ENCODE measurements at places on chromosomes 3 and 15.

GRCh38 chr3:149224736-149225594, 3.3 kb upstream of the CP start:
- peak; percentile 8 for DNase-seq

DNA sequence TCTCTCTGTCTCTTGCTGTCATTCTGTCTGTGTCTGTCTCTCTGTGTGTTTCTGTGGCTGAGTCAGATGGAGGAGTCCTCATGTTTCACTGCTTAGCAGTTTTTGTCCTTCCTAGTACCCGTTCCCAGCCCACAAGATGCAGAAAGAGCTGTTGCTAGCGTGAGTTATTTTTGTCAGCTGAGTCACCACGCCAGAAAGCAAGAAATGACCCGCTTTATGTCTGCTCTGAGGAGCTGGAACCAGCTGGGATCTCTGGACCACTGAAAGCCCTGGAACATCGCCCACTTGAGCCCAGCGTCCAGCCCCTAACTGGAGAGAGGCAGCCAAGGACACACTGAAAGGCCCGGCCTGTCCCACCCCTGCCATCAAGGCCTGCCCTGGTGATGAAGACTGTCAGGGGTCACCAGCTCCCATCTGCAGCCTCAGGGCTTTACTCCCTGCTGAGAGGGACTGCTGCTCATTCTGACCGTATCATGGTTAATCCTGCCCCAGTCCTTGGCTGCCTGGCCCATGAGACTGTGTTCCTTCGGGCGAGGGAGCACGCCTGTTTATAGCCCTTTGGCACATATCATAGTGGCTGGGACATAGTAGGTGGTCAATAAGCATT, 101.7 kb upstream of the TPM1 start:
- DNase-seq, result peak; percentile 9

- no peak for DNase-seq
Measured at GRCh38 chr3:159280386-159281191, 478.7 kb downstream of the MFSD1 start.

- DNase-seq, result no peak
Measured at GRCh38 chr3:65144791-65145351, 457.1 kb upstream of the ADAMTS9 start.

- no peak for DNase-seq
Measured at GRCh38 chr3:89971329-89971728, 863.9 kb downstream of the EPHA3 start.

GRCh38 chr3:126343649-126344035, 13.6 kb downstream of the KLF15 start:
- DNase-seq, result no peak

GRCh38 chr3:12829886-12830784, 11.2 kb downstream of the RPL32 start:
- DNase-seq, result no peak

DNA sequence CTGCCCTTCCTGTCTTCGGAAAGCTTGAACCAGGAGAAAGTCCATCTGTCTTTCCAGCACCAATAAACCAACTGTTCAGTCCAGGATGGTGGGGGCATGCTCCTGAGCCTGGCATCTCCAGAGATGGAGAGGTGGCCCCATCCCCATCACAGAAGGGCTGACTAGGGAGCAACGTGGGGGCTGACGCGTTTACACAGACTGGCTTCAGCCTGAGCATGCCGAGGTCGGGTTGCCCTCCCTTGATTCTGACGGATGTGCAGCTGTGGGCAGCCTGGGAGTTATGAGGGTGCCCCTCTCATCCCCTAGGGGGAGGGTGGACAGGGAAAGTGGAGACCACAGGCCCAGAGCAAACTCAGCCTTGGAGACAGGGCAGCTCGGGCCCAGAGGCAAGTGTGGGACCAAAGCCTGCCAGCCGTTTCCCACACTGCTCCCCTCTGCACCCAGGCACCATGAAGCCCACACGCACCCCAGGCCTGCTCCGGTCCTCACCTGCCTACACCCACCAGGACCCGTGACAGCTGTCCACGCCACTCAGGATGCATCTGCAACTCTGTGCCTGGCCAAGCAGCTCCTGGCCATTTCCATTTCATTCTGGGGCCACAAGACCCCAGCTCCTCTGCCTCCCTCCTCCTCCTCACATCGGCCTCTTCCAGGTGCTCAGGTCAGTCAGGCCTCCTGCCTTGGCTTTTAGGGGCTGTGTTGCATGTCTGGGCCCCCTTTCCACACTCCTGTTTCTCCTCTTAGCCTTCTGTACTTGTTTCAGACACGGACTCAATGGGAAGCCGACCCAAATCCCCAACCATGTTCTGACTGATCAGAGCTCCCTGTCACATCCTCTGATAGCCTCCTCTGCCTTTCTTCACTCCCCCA, 48.2 kb upstream of the SLC41A3 start:
- no peak for DNase-seq

DNA sequence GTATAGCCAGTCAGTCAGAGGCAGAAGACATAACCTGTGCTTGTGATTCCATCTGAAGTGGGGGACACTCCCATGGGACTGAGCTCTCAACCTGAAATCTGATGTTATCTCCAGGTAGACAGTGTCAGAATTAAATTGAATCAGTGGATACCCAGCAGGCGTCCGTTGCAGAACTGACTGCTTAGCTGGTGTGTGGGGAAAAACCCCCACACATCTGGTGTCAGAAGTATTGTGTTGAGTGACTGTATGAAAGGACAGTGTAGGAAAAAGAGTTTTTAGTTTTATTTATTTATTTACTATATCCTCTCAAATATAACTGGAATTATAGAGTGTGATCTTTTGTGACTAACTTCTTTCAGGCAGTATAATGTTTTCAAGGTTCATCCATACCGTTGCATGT, 10.4 kb downstream of the KPNA4 start:
- DNase-seq, result no peak

- DNase-seq, result no peak
Measured at GRCh38 chr15:76078285-76078877, 18.6 kb downstream of the TMEM266 start.

DNA sequence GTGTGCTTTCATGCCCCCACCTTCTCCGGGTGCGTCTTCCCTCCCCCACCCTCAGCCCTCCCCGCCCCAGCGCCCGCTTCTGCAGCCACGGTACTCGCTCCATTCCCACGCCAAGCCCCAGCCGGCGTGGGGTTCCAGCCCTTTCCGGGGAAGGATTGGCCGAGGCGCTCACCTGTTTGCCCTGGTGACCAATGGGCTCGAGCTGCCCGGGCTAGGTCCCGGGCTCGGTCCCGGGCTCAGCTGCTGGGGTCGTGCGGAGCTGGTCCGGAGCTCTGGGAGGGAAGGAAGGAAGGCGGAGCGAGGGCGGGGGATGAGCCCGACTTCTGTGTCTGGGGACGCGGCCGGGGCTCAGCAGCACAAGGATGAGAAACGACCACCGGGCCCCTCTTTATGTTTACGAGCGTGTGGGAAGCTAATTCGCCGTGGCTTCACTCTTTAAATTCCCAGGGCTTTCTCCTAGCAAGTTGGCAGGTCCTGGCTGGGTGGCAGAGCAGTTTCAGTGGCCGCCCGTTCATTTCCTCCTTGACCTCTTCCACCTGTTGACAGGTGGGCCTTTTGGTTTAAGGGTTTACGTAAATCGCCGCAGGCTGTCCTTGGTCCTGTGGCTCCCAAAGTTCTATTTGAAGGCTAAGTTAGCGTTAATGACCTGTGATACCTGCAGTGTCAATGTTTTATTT, at the start of gene IGSF10:
IGSF10 (minus strand) TSS at position 288 of the 677 bp plus-strand sequence. CDS start 2,352 bp downstream, outside the sequence.
- DNase-seq, result no peak

DNA sequence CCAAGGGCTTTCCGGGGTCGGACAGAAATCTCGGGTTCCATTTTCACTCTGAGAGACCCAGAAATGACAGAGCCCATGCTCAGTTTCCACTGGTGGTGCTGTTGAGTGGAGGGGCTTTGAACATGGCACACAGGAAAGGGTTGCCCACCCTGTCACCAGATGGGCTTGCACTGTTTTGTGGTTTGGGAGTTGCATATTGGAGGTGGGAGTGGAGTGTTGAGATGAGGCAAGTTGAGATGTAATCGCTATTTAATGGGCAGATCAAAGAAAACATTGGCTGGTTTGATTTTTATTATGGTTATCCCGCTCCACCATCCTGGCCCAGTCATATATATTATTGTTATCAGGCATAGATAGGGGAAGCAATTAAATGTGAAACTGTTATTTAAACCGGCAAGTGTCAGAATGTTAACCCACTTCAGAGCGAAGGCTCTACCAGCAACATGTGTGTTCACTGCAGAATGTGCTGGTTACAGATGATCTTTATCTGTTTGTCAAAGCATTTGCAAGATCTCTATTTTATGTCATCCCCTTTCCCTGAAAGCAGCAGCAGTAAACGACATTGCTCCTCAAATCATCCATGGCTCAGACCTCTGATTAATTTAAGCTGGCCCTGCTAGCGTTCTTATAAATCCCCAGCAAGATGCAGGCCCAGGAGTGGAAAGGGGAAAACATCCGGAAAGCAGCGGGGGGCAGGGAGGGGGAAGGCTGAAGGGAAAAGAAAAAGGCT, 58.3 kb upstream of the TSEN2 start:
- DNase-seq, result no peak

DNA sequence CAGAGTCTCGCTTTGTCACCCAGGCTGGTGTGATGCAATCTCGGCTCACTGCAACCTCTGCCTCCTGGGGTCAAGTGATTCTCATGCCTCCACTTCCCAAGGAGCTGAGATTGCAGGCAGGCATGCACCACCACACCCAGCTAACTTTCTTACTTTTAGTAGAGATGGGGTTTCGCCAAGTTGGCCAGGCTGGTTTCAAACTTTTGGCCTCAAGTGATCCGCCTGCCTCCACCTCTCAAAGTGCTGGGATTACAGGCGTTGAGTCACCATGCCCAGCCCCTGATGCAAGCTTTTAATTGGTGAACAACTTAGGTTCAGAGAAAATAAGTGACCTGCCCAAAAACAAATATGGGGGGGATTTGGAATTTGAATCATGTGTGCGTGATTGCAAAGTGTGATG, 246.2 kb downstream of the LRTM1 start:
- DNase-seq, result no peak

GRCh38 chr15:41367418-41367817, 34.7 kb downstream of the NUSAP1 start:
- DNase-seq, result no peak

GRCh38 chr3:157073810-157074209, 86.1 kb downstream of the CCNL1 start:
- DNase-seq, result no peak

GRCh38 chr3:150472421-150472820, 64.3 kb downstream of the TSC22D2 start:
- DNase-seq, result no peak

DNA sequence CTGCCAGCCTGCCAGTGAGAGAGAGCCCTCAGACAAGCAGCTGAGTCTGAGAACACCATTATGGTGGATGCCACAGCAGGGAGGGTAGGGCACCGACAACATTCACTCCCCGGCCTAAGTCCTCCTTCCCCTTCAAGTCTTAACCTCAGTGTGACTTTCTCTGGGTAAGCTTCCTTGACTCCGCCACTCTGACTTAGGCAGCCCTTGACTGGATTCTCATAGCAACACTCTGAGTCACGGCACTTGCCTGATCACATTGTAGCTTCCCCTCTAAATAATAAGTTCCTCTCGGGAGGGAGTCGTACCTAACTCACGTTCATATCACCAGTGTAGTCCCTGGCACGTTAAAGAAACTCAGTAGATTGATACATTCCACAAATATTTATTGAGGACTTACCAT, 180.5 kb downstream of the FOXB1 start:
- no peak for DNase-seq

- DNase-seq, result no peak
Measured at GRCh38 chr3:4398120-4398940, 68.7 kb downstream of the SUMF1 start.

GRCh38 chr3:33071946-33072345, 25.0 kb downstream of the GLB1 start:
- no peak for DNase-seq

- DNase-seq, result peak; percentile 51
Measured at GRCh38 chr15:100338971-100339444, 2.8 kb downstream of the ADAMTS17 start.

GRCh38 chr15:92451225-92451825, 57.6 kb downstream of the ST8SIA2 start:
- no peak for DNase-seq

DNA sequence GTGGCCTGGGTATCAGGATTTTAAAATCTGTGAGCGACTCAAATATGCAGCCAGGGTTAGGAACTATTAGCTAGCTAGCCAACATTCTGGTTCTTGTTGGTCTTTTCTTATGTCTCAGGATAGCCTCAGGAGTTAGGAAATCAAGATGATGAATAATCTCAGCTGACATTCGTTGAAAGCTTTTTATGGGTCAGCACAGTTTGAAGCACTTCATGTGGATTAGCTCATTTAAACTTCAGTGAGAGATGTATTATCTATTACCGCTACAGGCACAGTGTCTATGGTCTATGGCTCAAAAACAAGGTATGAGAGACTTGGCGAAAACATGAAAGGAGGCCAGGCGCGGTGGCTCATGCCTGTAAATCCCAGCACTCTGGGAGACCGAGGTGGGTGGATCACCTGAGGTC, 187.5 kb upstream of the THRB start:
- no peak for DNase-seq

DNA sequence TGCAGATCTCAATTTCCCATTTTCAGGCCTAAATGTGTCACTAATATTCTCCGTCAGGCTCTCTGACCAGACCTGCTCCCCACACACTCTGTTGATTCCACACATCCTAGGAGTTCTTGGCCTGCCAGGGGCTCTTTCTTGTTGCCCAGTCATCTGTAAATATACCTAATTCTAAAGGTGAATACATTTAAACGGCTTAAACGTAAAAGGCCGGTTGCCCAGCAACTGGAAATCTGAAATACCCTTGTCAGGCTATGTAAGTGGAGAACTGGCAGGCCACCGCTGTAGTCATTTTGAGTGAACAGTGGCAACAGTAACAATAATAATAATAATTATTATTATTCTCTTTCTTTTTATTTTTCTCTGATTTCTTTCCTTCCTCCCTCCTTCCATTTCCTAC, 302.7 kb downstream of the AGBL1 start:
- no peak for DNase-seq

DNA sequence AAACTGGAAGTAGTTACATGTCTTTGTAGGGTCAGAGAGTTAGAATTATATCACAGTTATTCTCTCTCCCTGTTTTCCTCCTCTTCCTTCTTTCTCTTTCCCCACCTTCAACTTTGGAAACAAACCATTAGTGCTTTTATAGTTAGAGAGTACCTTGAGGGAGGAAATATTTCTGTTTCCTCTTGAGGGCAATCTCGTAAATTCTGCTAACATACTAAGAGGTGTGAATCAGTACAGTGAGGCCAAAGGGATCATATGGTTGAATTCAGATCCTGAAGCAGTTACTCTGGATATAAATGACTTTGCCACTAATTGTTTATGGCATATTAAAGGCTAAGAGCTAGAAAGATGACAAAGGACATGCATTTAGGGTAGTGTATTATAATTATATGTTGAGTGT, 60.3 kb upstream of the CCNL1 start:
- DNase-seq, result no peak
